ENCODE measurements at places on chromosomes 6 and 20. TPM values are rescaled to one million over a fixed set of nuclear protein-coding genes. Genes with fewer than 3 reads are reported as not detected.

DNA sequence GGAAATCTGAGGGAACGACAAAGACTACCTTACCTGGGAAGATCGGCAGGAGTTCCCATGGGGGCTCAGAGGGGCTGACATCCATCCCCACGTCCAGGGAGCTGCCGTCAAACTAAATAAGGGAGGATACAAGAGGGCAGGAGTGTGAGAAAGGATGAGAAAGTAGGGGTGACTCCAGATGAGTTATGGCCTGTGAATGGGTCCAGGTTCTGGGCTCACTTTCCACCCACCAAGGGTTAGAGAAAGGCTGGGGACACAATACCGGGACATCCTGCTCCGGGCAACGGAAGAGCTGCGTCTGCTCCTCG lies 683 bp downstream of the ATF6B start:
- DNase-seq = no peak

DNA sequence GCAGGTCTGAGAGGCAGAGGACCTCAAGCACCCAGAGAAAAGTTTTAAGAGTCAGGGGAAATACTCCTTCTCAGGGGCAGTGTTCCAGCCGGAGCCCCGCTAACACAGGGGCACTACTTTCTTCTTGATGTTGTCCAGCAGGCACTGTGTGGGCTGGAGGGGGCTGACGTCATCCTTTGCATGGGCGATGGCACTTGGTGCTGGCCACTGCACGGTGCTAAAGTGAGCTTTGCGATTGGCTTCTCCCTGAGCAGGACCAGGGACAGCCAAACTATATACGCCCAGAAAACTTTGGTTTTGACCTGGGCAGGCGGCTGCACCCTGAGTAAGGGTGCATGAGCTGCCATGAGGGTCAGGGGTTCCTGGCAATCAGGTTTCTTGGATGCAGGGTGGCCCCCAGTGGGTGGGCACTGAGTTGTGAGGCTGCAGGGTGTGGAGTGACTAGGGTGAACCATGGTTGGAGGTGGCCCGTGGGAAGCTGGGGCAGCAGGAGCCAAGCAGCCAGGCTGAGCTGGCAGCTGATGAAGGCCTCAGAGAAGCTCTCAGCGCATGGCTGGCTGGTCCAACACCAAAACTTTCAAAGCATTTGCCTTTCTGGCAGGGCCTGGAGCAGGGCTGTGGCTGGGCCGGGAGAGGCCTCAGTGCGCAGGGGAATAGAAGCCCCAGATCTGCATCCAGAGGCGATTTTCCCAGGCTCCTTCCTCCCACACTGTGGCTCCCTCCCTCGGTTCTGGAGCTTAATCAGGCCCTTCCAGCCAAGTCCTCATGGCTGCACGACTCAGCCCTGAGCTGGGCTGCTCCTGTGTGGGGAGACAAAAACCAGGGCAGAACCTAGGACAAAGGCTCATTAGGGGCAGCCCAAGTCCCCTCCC lies 18.3 kb downstream of the MRPS18A start:
- DNase-seq = no peak

Gene SSTR4
- total RNA-seq = not detected

DNA sequence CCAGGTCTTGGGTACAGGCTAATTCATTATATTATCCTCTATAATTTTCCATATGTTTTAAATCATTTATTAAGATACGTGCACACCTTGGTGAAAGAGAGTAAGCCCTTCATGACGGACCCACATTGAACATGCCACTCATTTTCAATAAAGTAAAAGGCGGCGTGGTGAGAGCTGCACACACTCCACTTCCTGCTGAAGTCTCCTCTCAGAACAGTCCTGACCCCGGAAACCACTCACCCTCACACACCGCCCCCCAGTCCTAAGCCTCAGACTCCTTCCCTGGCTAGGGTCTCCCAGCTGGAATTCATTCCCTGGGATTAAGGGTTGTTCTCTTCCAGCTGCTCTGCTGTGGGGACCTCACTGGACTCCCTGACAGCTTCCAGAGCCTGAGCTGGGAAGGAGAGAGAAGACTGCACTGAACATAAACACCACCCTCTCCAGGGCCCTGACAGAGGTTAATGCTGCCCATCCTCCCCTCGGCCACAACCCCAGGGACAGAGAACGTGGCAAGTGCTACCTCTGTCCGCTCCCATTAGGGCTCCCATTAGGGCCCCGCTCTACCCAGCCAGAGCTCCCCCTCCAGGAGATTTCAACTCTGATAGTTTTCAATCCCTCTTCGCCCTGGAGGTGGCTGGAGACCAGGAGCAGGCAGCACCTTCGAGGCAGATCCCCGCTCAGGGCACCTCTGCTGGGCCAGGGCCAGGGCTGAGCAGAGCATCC lies 24.8 kb downstream of the GRM4 start:
- no peak for DNase-seq

Gene DEFB128
- not detected for total RNA-seq

Gene EYS
- total RNA-seq = not detected
